ENCODE measurements at places on chromosomes 16 and 17.

DNA sequence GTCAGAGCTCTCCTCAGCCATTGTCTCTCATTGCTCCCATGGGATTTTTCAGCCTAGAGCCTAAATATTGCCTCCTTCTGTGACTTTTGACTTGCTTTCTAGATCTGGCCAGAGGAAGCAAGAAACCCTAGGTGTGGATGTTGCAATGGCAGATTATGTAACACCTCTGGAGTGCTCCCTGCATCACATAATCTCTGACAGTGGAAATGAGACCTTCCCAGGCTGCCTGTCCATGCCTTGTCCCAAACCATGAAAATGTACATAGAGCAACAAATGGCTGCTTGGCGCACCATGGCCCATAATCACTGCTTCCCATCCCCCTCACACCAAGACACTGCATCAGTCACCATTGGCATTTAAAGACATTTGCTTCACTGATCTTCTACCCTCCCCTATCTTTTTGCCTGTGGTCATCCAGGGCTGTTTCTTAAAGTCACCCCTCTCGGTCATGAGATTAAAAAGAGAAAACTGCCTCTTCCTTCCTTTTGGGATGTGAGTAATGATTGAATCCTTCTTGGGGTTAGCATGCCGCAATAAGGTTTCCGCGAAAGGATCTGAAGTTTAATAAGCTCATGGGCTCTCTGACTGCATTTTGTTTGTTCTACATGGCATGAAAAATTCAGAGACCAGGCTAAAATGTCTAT, 34.2 kb upstream of the CCL2 start:
- no peak for DNase-seq

GRCh38 chr16:29848420-29849297, 14.4 kb downstream of the CDIPT start:
- DNase-seq = no peak

DNA sequence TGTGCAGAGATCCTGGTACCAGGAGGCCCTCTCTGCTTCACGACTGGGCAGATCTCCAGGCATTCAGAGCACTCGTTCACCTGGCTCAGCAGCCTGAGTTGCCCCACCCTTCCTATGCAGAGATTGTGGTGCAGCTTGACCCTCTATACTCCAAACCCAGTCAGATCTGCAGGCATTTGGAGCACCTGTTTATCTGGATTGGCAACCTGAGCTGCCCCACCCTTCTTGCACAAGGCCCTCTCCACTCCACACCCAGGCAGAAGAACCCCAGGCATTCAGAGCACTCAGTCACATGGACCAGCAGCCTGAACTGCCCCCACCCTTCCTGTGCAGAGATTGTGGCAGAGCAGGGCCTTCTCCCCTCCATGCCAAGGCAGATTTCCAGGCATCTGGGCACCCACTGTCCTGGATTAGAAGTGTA, 88.4 kb upstream of the CDH5 start:
- no peak for DNase-seq

- DNase-seq = no peak
Measured at GRCh38 chr17:610276-610675, 104.4 kb downstream of the VPS53 start.

DNA sequence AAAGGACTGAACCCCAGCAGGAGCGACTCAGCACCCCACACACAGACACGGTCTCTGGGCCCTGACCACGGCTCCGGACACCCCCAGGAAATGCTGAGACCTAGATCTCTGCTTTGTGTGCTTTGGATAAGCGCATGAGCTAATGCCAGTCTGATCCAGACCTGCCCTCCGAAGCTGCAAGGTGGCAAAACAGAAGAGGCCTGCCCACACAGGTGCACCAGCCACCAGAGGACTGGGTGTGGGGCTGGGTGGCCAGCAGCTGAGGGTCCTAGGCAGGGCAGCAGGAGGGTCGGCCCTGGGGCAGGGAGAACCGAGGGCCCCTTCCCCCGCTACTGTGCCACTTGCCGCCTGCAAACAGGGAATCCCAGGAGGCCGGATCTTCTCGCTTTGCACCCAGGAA, 30.7 kb upstream of the EIF1 start:
- no peak for DNase-seq

DNA sequence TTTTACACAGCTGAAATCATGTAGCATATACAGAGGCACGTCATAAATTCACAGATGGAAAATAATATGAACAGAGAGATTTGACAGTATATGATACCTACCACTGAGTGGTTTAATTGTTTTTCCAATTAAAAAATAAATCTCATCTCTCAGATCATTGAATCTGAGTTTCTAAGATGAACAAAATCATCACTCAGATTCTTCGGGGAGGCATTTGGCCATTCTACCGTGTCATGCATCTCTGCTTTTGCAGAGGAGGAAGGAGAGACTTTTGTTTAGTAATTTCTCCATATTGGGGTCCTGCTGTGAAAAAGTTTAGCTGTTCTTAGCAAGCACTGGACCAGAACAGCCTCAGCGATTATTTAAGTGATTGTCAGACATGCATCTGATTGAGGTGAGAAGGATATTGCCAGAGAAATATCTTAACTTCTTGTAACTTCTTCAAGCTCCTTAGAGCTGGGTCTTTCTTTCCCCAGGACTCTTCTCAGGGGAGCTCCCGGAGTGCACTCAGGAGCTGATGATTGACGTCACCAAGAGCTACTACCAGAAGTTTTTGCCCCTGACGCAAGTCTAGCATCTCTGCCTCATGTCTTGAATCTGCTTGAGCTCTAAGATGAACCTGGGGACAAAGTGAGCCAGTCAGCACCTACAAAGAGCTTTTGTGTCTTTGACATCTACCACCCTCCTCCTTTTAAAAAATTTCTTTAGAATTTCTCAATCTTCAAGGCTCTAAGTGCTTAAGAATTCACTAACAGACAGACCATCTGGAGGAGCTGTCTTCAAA, 11.9 kb upstream of the PLK1 start:
- DNase-seq = no peak

DNA sequence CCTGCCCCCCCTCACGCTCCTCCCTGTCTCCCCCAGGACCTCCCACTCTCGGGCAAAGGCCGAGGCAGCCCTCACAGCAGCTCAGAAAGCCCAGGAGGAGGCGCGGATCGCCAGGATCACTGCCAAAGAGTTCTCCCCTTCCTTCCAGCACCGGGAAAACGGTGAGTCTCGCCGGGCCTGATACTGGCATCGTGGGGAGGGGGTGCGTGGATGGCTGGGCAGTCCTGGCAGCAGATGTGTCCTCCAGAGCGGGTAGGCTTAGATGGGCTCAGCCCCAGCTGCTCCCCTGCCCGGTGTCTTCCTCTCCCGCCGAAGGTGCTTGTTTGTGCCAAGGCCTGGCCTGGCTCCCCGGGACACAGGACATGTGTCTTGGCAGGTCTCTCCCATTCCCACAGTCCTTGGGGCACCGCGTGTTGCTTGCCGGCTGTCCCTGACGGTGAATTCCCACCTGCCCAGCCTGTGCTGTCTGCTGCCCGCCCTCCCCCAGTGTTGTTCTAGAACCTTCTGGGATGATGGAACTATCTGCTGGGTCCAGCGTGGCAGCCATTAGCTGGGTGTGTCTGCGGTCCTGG, 81.6 kb downstream of the KLHDC4 start:
- no peak for DNase-seq

- DNase-seq = no peak
Measured at GRCh38 chr17:9009737-9010136, 11.6 kb upstream of the NTN1 start.
